Chondrocyte (in vitro differentiated cells): ENCODE measurements at places on chromosomes 12 and 14. TPM values are rescaled to one million over a fixed set of nuclear protein-coding genes. Genes with fewer than 3 reads are reported as not detected.

DNA sequence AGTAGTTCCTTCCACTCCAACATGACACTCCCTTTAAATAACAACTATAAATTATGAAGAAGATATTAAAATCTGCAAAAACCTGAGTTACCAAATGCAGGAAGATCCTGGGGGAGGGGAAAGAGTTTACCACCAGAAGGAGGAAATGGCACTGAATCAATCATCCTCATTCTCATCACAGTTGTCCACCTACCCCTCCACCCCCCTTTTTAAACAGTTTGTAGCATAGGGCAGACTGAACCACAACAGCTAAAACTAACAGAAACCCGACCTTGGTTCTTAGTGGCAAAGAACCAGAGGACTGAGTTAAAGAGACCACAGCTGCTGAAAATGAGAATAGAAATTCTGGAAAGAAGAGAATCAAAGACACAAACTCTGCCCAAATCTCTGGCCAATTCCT lies 189.5 kb downstream of the MED13L start:
- peaks cover 8% of the 10 kb centered on the region for H3K36me3 ChIP-seq
- H3K27ac ChIP-seq = no peak overlapping the region
- DNase-seq = no peak

DNA sequence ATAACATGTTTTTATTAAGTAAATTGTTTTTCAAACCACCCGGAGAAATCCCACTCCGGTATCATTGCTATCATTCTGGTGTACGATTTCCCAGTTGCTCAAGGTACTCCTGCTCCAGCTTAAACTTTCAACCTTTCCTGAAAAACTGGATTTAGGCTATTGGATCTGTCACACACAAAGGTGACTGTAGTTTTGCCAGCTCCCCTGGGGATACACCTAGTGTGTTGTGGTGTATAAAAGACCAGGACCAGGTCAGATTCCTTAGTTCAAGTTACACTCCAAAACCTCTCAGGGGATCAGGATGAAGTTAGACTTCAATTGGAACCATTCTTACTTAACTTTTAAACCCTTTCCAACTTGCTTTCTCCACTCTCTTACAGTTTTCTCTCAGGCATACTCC lies 303.9 kb downstream of the NOVA1 start:
- H3K36me3 ChIP-seq = no peaks in the 10 kb centered on the region
- no peak overlapping the region for H3K4me3 ChIP-seq
- no peak overlapping the region for H3K27ac ChIP-seq
- no peaks in the 10 kb centered on the region for H3K27me3 ChIP-seq

DNA sequence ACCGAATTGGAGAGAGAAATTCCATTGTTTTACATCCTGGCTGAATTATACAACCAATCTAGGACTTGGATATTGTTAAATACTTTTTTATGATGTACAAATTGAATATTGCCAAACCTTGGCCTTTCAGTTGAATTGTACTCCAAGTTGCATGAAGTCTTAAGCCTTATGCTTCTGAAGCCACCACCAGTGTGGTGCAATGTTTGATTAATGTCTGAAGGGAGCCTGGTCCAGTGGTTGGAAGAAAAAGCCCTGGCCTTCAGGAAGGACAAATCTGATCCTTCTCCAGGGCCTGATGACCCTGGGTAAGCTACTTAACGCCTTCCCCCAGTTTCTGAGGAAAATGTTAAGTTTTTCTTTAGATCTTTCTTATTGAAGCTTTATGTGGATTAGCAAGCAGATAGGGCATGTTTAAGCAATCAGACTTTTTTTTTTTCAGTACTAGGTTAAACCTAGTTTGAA lies 72.0 kb downstream of the PAPOLA start:
- no peaks in the 10 kb centered on the region for H3K27me3 ChIP-seq
- no peaks in the 10 kb centered on the region for H3K36me3 ChIP-seq
- no peak overlapping the region for H3K4me3 ChIP-seq
- DNase-seq = no peak

- no peaks in the 10 kb centered on the region for H3K4me1 ChIP-seq
- H3K27me3 ChIP-seq = no peaks in the 10 kb centered on the region
- H3K4me3 ChIP-seq = no peak overlapping the region
- no peak for DNase-seq
- peaks cover 5% of the 10 kb centered on the region for H3K36me3 ChIP-seq
These were observed 40.9 kb downstream of the KCTD10 start for GRCh38 chr12:109436188-109436560.

TMEM117 gene
- total RNA-seq = 15.5 to 20.0 TPM (median 15.5 TPM) in 3 replicates

KCNK13 gene
- not detected in 3 replicates for total RNA-seq

SMIM10L1 gene
- 11.8 to 15.8 TPM (median 12.2 TPM) in 3 replicates for total RNA-seq
